ENCODE measurements at places on chromosomes 16 and 17.

- DNase-seq = no peak
These were observed 8.5 kb upstream of the KPNB1 start for GRCh38 chr17:47641202-47641601.

GRCh38 chr17:50265212-50265611 is 9.1 kb upstream of the TMEM92 start:
- no peak for DNase-seq

DNA sequence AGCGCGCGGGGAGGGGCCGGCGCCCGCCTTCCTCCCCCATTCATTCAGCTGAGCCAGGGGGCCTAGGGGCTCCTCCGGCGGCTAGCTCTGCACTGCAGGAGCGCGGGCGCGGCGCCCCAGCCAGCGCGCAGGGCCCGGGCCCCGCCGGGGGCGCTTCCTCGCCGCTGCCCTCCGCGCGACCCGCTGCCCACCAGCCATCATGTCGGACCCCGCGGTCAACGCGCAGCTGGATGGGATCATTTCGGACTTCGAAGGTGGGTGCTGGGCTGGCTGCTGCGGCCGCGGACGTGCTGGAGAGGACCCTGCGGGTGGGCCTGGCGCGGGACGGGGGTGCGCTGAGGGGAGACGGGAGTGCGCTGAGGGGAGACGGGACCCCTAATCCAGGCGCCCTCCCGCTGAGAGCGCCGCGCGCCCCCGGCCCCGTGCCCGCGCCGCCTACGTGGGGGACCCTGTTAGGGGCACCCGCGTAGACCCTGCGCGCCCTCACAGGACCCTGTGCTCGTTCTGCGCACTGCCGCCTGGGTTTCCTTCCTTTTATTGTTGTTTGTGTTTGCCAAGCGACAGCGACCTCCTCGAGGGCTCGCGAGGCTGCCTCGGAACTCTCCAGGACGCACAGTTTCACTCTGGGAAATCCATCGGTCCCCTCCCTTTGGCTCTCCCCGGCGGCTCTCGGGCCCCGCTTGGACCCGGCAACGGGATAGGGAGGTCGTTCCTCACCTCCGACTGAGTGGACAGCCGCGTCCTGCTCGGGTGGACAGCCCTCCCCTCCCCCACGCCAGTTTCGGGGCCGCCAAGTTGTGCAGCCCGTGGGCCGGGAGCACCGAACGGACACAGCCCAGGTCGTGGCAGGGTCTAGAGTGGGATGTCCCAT is 232.8 kb downstream of the SEC14L1 start:
- no peak for DNase-seq

DNA sequence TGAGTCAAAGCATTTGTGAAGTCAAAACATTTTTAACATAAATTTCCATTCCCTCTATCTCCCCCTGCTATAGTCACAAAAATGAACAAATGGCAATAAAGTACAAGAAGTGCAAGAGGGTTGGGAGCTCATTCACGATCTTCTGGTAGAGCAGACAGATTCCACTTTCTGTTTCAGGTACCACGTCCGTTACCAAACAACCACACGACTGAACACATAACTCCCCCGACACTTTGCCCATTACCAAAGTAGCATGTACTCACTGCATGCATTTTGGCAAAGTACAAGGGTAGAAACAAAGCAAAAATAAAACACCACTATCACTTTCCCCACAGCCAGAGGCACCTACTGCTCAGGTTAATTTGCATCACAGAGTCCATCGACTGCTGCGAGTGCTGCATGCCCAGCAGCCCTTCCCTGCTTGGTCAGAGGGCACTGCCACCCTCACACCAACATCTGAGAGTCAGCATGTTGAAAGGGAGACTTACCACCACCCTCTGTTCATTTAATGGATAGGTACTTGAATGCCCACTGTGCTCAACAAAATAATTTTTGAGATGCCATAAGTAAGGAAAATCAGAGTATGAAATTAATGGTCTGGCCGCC is 150.3 kb upstream of the AXIN2 start:
- DNase-seq = no peak

DNA sequence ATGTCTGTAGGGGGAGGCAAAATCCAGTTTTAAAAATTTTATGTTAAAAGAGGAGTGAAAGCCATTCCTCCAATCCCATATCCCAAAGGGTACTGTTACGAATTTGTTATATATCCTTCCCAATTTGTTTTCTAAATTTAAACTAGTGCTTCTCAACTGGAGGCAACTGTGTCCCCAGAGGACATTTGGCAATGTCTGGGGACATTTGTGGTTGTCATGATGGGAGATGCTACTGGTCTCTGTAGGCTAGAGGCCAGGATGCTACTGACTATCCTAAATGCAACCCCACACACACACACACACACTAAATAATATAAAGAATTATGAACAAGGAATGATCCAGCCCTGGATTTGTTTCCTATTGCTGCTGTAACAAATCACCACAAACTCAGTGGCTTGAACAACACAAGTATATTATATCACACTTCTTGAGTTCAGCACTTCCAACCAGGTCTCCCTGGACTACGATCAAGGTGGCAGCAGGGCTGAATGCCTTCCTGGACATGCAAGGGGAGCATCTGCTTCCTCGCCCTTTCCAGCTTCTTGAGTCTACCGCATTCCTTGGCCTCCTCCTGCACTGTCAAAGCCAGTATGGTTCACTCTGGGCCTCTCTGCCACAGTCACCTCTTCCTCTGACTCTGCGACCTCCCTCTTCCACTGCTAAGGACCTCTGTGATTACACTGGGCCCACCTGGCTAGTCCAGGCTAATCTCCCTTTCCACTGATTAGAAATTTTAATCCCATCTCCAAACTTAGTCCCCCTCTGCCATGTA is 30.1 kb downstream of the ARHGAP17 start:
- no peak for DNase-seq

GRCh38 chr17:81608082-81608481 is 28.8 kb downstream of the NPLOC4 start:
- no peak for DNase-seq

DNA sequence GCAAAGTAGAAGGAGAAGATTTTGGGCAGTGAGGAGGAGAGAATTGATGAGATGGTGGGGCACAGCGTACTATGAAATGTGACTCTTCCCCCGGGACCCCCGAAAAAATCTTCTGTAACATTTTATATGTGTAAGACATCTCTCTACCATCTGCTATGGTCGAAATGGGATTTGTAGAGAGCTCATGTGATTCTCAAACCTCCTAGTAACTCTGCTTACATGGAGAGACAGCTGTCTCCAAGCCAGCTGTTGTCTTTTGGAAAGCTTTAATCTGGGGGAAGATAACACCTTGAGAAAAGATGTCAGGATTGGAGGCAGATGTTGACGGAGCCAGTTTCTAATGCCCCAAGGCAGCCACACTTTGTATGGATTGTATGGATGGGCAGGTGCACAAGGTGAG is 94.1 kb downstream of the PRKCB start:
- DNase-seq = no peak

GRCh38 chr17:901964-902363 is 77.6 kb downstream of the NXN start:
- DNase-seq = no peak

DNA sequence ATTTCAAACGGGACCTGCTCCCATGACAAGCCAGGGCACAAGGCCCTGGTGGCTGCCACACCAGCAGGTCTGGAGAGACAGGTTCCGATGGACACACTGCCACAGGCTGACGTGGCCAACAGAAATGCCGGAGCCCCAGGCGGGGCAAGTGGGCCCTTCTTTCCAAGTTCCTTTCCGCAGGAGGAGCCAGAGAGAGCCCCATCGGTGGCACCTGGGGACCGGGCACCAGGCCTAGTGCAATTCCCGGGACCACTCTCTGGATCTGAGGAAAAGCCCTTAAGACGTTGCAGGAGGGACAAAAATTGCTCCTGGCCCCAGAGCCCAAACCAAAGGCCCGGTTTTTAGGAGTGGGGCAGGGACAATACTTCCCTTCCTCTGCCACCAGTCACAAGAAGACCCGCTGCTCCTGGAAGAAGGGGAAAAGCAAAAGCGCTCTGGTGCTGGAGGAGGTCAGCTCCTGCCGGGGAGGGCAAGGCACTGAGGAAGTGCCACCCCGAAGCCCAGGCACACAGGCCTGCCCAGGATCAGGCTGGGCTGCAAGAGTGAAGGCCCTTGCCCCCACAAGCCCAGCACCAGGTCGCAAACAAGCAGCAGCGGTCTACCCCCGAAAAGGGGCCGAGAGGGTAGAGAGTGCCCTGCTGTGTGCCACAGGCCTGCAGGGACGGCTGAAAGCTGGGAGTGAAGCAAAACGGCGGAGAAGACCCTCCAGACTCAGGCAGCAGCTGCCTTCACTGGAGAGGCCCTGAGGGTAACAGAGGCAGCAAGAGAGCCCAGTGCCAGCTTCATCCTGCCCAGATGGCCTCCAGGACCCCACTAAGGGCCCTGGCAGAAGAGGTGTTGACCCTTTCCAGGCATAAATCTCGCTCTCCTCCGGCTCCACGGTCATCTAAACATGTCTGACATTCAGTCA is 29.1 kb downstream of the MAP1LC3B start:
- no peak for DNase-seq

DNA sequence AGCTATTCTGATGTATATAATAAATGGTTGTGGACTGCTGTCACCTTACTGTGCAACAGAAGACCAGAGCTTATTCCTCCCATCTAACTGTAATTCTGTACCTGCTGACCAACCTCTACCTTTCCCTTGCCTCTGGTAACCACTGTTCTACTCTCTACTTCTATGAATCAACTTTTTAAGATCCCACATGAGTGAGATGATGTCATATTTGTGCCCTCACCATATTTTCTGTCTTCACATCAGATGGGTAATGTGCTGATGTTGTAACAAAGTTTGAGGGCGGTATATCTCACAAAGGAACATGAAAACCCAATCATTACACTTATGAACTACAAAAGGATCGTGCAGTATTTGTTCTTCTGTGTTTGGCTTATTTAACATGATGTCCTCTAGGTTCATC is 16.8 kb downstream of the BRD7 start:
- no peak for DNase-seq

GRCh38 chr16:50653633-50654519 is 27.2 kb downstream of the SNX20 start:
- no peak for DNase-seq

GRCh38 chr16:59163371-59164055 is 429.4 kb upstream of the GOT2 start:
- DNase-seq = no peak

DNA sequence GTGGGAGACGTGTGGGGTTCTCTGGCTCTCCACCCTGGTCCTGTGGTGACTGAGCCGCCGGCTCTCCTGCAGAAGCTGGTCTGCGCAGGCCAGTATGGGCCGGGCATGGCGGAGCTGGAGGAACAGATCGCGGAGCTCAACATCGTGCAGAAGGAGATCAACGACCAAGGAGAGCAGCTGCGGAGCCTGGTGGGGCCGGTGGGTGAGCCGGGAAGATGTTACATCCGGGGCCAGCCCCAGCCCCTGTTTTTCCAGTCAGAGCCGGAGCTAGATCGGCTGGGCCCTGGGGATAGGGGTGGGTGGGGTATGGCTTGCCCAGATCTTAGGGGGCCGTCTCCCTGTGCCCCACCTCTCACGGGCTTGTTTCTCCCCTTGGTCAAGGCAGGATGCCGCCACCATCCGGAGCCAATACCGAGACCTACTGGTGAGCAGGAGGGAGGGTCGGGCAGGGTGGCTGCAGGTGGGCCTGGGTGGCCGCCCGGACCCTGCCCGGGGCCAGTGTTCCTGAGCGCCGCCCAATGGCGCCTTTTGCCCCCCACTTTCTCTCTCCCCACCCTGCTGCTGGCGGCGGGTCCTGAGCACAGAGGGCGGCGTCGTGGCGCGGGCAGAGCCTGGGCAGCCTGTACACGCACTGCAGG is 5.0 kb downstream of the EVPLL start:
- DNase-seq = no peak
